RWPE1 (cell line): ENCODE measurements at places on chromosomes 6 and 20.

DNA sequence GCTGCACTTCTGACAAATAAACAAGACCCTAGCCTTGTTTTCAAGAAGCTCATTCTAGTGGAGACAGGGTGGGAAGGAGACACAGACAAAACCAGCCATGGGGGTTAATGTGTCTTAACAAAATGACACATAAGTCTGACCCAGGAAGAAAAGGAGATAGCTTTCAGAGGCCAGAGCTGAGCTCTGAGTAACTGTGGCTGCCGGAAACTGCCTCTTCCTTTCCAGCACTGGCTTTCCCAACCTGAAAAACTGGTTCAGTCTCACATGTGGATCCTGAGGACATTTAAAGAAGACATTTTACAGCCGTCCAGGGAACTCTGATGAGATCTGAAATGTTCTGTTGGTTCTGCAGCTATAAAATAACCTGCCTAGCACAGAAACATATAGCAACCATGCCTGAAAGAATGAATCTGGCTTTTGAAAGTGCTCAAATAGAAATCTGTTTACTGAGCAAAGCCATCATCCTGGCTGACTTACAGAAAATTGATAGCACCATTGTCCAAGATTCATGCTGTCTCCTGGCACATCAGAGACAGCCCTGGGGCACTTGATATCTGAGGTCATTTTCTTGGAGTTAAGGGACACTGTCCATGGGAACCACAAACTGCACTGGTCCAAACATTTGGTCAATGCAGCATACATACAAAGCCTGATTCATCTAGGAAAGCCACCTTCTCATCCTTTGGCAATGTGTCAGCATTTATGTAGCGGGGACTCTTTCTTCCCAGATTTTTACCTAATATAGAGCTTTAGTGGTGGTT is 83.2 kb upstream of the PAX1 start:
- DNase-seq = no peak

- DNase-seq = no peak
Observed at GRCh38 chr6:56152611-56153010, 94.8 kb downstream of the COL21A1 start.

DNA sequence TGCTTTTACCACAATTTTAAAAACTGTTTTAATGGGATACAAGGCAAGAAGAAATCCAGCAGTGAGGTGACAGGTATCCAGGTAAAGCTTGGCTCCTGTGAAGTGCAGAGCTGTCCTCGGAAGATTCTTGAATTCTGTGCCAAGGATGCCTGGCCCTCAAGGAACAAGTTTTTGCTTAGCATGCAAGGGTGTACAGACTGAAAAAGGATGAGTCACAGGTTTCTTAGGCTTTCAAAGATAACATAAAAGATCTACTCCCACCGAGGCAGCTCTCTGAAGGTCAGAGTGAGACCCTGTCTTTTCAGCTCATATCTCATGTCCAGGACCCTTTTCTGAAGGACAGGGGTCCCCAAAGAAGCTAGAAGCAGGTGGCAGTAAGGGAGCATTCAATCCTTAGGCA is 83.3 kb downstream of the CHD6 start:
- DNase-seq = no peak

GRCh38 chr6:32945108-32945760 is 4.4 kb upstream of the HLA-DMB start:
- DNase-seq = no peak

GRCh38 chr6:18533793-18534192 is 146.6 kb downstream of the RNF144B start:
- no peak for DNase-seq

DNA sequence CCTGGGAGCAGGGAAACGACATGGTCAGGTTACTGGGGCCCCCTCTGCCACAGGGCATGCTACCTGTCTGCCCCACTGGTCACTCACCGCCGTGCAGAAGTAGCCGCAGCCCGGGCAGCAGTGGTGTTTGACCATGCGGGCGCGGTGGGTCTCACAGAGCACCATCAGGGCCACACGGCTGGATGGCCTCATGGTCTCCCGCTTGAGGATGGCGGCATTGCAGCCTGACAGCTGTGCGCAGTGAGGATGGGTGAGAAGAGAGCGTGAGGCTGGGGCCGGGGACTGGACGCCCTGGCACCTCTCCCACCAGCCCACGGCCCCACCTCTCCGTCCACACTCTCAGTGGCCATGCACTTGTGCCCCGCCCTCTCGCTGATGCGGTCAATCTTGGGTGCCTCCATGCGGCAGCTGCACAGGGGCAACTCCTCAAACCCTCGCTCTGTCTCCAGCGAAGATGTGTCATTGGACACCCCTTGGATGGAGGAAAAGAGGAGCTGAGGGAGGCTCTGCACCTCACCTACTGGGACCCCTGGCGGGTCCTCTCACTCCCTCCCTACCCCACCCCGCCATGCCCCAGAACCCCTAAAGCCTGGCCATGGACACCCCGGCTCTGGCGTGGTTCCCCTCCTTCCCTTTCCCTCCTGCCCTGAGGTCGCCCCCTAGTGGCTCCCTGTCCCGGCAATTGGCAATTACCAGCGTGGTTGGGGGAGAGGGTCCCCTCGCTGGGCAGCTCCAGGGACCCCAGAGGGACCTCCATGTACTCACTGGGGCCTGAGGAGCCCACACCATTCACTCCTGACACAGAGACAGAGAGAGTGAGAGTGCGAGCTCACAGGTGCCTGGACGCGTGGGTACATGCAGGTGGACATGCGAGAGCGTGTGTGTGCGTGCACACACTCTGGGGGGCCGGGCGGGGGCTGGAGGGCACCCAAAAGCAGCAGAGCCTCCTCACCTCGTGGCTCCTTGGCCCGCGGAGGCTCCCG is 8.9 kb downstream of the EHMT2 start:
- no peak for DNase-seq

GRCh38 chr6:30847421-30847970 is 36.8 kb upstream of the DDR1 start:
- DNase-seq = no peak

GRCh38 chr6:53857318-53858094 is 62.7 kb downstream of the LRRC1 start:
- DNase-seq = peak; percentile 11

GRCh38 chr6:17902974-17903373 is 84.5 kb downstream of the KIF13A start:
- no peak for DNase-seq

DNA sequence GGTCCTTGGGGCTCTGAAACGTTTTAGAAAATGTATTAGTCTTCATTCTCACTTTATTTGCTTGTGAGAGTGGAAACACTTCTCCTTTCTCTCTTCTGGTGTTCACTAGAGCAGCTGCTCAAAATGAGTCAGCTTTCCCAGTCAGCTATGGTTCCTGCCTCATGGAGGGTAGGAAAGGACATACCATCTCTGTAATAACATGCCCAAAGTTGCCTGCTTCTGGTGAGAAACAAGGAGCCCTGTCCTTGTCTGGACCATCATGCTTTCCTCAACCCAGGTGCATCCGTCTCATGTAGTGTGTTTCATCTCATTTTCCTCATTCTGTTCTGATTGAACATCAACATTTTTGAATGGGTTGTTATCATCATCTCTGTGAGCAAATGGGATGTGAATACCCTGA is 17.1 kb upstream of the TINAG start:
- DNase-seq = peak; percentile 54

DNA sequence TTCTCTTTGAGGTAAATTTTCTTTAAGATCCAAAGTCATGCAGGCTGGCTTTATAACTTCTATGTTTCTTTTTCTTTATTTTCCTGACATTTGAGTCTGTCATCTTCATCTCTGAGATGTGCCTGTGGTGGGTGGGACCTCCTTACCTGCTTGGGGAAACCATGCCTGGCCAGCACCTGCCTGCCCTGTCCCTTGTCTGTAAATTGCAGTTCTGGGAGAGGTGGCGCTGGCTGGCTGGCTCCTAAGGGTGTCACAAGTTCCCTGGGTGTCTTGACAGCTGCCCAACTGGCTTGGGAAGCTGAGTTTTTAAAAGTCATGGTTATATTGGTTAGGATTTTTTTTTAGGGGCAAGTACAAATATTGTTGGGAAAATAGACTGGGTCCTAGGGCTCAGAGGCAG is 36.3 kb downstream of the SCAND1 start:
- no peak for DNase-seq

DNA sequence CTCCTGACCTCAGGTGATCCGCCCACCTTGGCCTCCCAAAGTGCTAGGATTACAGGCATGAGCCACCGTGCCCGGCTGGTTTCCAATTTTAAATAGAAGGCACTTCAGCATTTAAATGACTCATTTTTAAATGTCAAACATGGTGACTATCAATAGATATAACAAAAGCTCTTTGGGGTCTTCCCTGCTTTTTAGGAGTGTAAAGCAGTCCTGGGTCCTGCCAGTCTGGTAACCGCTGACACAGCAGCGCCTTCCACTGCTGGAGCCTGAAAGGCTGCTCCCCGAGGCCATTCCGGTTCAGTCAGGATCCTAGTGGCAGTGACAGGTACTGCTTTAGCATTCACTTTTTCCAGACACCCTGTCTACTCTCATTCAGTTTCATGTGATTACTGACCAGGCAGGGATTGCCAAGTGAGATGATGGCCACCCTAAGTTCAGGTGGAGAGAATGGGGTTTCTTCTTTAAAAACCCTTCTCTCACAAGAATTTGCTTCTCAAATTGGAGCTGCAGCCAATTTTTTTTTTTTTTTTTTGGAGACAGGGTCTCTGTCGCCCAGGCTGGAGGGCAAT is 5.1 kb downstream of the DIDO1 start:
- peak; percentile 69 for DNase-seq

GRCh38 chr6:46490425-46491200 is 636 bp downstream of the RCAN2 start:
- no peak for DNase-seq

DNA sequence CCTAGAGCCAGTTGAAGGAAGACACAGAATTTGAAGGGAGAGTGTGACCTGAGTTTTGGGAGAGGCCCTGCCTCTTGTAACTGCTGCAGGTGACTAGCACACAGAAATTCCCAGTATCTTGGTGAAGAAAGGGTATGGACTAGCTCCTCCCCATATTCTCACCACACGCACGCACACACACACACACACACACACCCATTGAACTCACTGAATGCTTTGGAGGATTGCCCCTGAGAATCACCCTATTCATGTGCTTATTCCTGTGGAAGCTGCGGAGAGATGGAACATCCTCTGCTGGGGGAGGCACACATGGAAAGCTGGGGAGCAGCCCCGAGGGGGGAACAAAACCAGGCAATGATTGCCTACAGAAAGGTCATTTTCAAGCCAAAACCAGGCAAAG is 6.2 kb upstream of the LMBRD1 start:
- DNase-seq = no peak

DNA sequence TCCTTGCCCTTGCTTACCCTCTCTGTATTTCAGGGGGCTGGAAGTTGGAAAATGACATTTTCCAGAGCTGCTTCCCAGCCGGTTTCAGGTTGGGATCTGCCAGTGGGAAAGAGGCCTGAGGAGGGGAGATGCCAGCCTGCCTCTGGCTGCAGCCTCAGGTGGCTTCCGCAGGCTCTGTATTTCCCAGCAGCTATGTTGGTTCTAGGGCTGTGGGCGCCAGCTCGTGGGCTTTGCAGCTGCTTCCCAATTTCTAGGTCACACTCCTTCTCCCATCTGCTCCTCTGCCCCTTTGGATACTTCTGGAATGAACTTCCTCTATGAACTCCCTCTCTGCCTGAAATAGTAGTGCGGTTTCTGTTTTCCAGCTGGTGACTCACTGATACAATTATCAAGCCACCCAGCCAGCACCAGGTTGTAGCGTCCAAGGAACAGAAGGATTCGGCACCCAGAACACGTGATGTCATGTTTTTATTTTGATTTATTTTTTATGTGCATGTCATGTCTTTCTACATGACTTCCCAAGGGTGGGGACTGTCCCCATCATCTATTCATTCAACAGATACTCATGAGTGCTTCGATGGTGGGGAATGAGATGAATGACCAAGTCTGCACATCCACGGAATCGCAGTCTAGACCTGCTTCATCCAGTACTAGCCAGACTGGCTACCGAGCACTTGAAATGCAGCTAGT is 38.0 kb downstream of the TGM2 start:
- peak; percentile 85 for DNase-seq

GRCh38 chr20:2873747-2874041 is 413 bp downstream of the PTPRA start:
- DNase-seq = no peak

- peak; percentile 75 for DNase-seq
Observed at GRCh38 chr20:56247954-56248782, at the start of gene MC3R. Gene MC3R, plus strand, starts transcription at chr20:56248732. Its CDS starts 112 bp downstream, at chr20:56248844.

GRCh38 chr6:53796451-53796780 is 1.6 kb downstream of the LRRC1 start:
- no peak for DNase-seq

DNA sequence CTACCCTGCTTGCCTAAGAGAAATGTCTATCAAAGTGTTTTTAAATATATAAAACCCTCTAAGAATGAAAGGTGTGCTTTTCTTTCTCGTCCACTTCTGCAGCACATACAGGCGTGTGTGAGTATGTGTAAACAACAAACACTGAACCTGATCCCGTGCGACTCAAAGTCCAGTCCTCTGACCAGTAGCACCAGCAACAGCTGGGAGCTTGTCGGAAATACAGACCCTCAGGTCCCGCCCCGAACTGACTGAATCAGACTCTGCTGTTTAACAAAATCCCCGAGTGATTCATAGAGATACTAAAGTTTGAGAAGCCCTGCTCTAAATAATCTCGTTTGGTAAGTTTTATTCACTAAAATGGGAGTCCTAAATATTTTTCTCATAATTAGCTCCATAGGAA is 208.0 kb upstream of the KCNQ5 start:
- no peak for DNase-seq

GRCh38 chr20:63855363-63856097 is 5.8 kb upstream of the ABHD16B start:
- DNase-seq = no peak

- DNase-seq = no peak
Observed at GRCh38 chr6:36662380-36662779, 16.1 kb upstream of the CDKN1A start.

DNA sequence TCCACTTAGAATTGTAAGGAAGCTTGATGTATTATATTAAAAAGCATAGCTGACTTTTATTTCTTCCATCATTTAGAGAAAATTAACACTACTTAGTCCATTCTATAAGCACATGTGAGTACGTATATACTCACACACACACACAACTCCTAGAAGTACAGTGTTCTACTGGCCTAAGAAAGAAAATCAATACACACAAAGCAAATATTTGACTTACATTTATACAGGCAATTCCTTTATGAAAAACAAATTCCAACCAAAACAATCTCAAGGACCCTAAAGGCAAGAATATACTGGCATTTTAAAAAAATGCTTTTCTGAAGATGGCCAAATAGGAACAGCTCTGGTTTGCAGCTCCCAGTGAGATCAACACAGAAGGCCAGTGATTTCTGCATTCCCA is 71.9 kb downstream of the NRSN1 start:
- no peak for DNase-seq

GRCh38 chr20:22471156-22471836 is 113.1 kb downstream of the FOXA2 start:
- no peak for DNase-seq

GRCh38 chr6:56745971-56746370 is 103.3 kb upstream of the DST start:
- no peak for DNase-seq

- DNase-seq = no peak
Observed at GRCh38 chr6:15946701-15947385, 182.0 kb upstream of the MYLIP start.

DNA sequence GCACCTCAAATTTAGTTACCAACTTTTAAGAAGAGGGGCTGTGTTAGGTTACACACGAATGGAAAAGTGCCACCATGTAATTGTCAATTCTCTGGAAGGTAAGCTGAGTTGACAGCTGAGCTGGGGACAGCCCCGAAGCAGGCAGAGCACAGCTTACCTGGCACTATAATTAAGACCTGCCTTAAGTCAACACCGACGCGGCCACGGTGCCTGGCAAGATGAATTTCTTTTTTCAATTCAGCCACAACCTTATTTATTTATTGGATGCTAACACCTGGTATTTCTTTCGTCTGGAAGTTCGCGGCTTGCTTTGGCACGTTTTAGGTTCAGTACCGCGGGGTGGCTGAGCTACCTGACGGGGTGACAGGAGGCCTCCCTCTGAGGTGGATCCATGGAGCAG is 40.6 kb upstream of the NFATC2 start:
- DNase-seq = no peak
